ENCODE measurements at places on chromosomes 3 and 15.

DNA sequence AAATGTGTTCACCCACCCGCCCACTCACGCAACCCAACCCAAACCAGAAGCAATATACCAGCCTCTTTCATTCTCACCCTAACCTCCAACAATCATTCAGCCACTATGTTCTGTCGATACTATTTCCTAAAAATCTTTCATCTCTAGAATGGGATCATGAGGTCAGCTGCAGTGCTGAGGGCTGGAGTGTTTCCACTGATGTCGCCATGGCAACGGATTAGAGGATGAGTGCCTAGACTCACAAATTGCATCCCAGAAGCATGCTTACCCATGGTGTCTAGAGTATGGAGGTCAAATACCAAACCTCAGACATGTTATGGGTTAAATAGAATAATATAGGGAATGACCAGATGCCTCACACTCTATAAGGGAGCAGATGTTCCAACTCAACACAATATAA lies 138.5 kb downstream of the GABRB3 start:
- H3K4me3 ChIP-seq: no peak overlapping the region
- H3K36me3 ChIP-seq: no peaks in the 10 kb centered on the region
- H3K27ac ChIP-seq: no peak overlapping the region
- H3K4me1 ChIP-seq: peaks cover 18% of the 10 kb centered on the region
- peaks cover 18% of the 10 kb centered on the region for H3K27me3 ChIP-seq

DNA sequence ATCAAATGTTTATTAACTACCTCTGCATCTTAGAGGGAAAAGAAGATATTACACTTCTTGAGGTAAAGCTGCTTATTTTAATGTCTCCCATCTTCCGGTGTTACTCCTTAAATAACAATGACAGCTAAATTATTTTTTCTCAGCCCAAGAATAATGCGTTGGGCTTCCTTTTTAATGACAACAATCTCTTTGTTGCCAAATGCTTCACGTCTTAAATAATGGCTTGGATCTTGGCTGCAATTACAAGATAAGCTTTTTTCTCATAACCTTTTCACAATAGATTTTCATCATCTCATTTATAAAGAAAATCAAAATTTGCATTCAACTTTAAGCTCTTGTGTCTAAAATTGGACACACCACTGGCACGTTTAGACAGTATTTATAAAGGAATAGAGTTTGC lies 89.2 kb upstream of the COL8A1 start:
- peaks cover 3% of the 10 kb centered on the region for H3K4me1 ChIP-seq
- no peak overlapping the region for H3K4me3 ChIP-seq
- H3K27ac ChIP-seq: no peak overlapping the region
- no peaks in the 10 kb centered on the region for H3K36me3 ChIP-seq
- DNase-seq: no peak
- H3K27me3 ChIP-seq: peaks cover 1% of the 10 kb centered on the region

GRCh38 chr3:178291574-178292370 lies 244.5 kb upstream of the KCNMB2 start:
- no peaks in the 10 kb centered on the region for H3K27me3 ChIP-seq
- no peak overlapping the region for H3K4me3 ChIP-seq
- no peaks in the 10 kb centered on the region for H3K4me1 ChIP-seq
- no peak overlapping the region for H3K27ac ChIP-seq
- no peak for DNase-seq
- H3K36me3 ChIP-seq: peaks cover 2% of the 10 kb centered on the region

GRCh38 chr15:39698444-39699390 lies 83.9 kb downstream of the FSIP1 start:
- H3K36me3 ChIP-seq: no peaks in the 10 kb centered on the region
- DNase-seq: no peak
- no peak overlapping the region for H3K27ac ChIP-seq

DNA sequence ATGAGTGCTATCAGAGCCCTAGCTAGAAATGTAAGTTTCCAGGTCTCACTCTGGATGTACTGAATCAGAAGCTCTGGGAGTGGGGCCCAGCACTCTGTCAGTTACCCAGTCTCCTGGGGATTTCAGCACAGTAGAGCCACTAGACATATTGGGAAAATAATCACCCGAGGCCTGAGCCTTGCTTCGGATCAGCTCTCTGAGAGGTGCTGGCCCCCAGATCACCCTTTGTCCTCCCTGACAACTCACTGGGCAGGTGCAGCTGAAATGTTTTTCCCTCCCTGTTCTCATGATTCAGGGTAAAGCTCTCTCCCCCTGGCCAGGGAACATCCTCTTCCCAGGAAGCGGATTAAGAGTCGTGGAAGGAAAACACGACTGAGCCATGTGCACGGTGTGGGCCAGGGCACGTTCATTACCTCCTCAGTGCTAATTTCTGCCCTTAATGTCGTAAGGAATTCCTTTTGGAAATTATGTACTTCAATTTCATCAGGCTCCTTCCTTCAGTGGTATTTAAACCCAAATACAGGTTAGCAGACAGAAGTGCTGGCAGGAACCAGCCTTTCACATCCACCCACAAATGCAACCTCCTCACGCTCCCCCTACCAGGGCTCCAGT lies 296.7 kb upstream of the LYSMD4 start:
- H3K27me3 ChIP-seq: peaks cover 29% of the 10 kb centered on the region
- no peak overlapping the region for H3K27ac ChIP-seq

GRCh38 chr3:117011687-117012250 lies 302.2 kb downstream of the TUSC7 start:
- no peak for DNase-seq
- no peaks in the 10 kb centered on the region for H3K27me3 ChIP-seq
- H3K27ac ChIP-seq: no peak overlapping the region
- H3K4me3 ChIP-seq: no peak overlapping the region
- no peaks in the 10 kb centered on the region for H3K36me3 ChIP-seq

DNA sequence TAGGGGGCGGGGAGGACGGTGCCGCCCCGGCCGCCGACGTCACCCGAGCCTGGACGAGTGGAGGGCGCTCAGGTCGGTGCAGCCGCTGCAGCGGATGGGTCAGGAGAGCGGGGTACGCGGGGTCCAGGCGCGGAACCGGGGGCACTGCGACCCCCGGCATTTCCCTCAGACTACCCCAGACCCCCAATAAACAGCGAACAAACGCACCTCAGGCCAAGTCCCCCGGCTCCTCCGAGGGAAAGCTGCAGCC lies 78.9 kb downstream of the IQSEC1 start:
- no peak overlapping the region for H3K27ac ChIP-seq
- H3K27me3 ChIP-seq: peaks cover 11% of the 10 kb centered on the region
- peaks cover 4% of the 10 kb centered on the region for H3K4me1 ChIP-seq
- H3K36me3 ChIP-seq: no peaks in the 10 kb centered on the region
- peak overlapping the region; percentile 82 for H3K4me3 ChIP-seq
- DNase-seq: peak; percentile 28

DNA sequence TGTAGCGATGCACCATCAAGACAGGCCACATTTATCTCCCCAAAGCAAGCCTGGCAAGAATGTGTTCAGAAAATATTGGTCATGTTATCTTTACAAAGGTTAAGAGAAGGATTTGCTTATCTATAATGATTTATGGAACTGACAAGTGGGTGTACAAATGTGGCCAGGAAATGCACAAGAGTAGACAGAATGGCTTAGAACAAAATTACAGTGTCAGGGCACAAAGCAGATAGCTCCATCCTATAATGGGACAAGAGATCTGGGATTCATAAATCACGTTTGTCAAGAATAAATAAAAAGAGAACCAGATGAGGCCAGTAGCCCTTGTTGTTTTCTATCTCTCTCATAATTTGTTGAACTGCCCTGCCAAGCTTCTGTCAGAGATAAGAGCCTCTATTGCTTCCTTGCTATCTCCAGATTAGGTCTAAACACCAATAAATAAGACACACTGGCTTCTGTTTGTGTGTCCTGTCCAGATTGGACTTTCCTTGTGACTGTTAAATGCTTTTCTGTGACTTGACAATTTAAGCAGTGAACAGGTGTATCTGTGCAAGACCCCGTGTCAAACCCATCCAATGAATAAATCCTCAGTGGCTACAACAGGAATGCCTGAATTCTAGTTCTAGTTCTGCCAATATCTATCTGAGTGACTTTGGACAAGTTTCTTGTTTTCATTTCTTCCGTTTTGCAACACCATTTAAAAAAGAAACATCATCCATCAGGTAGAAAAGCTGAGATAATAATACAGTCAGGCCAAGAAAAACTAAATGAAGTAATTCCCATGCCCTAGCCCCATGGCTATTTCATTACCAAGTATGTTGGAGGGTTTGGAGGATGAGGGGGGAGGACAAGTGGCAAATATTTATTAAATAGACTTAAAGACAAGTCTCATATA lies 157.2 kb downstream of the DCLK3 start:
- H3K27me3 ChIP-seq: peaks cover 10% of the 10 kb centered on the region
- DNase-seq: no peak
- H3K36me3 ChIP-seq: no peaks in the 10 kb centered on the region
- H3K27ac ChIP-seq: peak overlapping the region; percentile 9
- H3K4me1 ChIP-seq: peaks cover 24% of the 10 kb centered on the region

DNA sequence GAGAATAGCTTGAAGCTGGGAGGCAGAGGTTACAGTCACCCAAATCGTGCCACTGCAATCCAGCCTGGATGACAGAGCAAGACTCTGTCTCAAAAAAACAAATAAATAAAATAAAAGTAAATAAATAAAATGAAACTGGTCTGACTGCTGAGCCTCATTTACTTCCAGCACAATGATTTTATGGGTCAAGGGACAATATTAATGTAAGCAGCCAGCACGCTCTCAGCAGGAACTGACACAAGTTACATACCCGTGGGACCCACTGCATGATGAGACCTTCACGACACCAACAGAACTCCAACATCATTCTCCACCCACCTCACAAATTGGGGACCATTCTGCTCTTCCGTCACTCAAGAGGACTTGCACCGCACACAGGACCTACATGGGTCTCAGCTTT lies 230.3 kb downstream of the MAGI1 start:
- H3K4me3 ChIP-seq: no peak overlapping the region
- peaks cover 28% of the 10 kb centered on the region for H3K36me3 ChIP-seq
- H3K4me1 ChIP-seq: peaks cover 26% of the 10 kb centered on the region
- no peak overlapping the region for H3K27ac ChIP-seq
- DNase-seq: no peak

- DNase-seq: no peak
- H3K4me1 ChIP-seq: peaks cover 6% of the 10 kb centered on the region
- H3K36me3 ChIP-seq: no peaks in the 10 kb centered on the region
- no peak overlapping the region for H3K4me3 ChIP-seq
Observed at GRCh38 chr3:45777111-45777745, 19.1 kb downstream of the SLC6A20 start.

DNA sequence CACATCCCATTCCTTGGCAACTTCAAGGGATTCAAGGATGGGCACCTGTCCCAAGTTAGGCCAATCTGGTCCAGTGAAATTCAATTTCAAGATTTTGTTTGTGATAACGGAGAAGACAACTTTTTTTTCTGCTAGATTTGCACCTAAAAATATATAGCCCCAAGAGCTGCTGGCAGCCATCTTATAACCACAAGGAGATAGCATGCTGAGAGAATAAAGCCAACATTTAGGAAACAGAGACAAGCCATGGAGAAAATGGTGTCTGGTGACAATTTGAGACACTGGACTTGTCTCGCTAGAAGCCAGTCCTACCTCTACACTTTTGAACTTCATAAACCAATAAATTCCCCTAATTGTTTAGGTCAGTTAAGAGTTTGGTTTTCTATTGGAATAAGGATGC lies 5.4 kb downstream of the PARL start:
- H3K27me3 ChIP-seq: no peaks in the 10 kb centered on the region
- H3K4me1 ChIP-seq: peaks cover 15% of the 10 kb centered on the region
- H3K27ac ChIP-seq: peak overlapping the region; percentile 45
- H3K4me3 ChIP-seq: no peak overlapping the region
- DNase-seq: no peak
- H3K36me3 ChIP-seq: peaks cover 4% of the 10 kb centered on the region

DNA sequence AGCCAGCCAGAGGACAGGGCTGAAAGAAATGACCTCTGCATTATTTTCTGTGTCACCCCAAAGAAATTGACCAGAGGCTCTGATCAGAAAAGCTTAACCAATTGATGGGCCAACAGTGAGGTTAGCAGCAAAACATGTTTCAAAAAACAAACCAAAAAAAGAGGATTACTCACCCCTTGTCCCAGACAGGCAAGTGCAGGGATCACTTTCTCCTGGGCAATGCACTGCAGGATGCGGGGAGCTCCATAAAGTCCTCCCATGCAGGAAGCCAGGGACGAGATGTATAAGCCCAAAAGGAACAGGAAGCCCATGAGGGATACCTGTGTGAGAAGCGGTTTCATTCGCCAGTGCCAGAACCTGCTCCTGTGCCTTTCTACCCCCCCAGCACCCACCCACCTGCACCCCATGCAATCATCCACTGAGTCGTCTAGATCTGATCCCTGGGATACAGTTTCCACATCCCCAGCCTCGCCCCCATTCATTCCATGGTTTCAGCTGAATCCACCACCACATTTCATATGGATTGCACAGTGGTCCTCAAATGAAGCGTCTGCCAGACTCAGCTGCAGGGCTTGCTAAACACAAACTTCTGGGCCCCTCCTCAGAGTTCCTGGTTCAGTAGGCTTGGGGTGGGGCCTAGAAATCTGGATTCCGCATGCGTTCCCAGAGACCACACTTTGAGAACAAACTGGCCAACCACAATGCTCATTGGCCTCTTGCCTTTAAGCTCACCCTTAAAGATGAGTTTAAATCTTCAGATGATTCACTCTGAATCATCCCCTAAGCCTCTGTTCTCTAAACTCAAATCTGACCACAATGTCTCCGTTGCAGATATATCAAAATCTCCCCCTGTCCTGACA lies 54.4 kb upstream of the HEG1 start:
- no peak overlapping the region for H3K4me3 ChIP-seq
- peaks cover under 1% of the 10 kb centered on the region for H3K36me3 ChIP-seq
- H3K4me1 ChIP-seq: no peaks in the 10 kb centered on the region
- no peak overlapping the region for H3K27ac ChIP-seq
- H3K27me3 ChIP-seq: no peaks in the 10 kb centered on the region

GRCh38 chr3:155449613-155450267 lies 156.3 kb upstream of the STRIT1 start:
- peaks cover 3% of the 10 kb centered on the region for H3K4me1 ChIP-seq
- H3K27me3 ChIP-seq: no peaks in the 10 kb centered on the region
- no peak for DNase-seq
- no peak overlapping the region for H3K27ac ChIP-seq
- H3K36me3 ChIP-seq: no peaks in the 10 kb centered on the region

DNA sequence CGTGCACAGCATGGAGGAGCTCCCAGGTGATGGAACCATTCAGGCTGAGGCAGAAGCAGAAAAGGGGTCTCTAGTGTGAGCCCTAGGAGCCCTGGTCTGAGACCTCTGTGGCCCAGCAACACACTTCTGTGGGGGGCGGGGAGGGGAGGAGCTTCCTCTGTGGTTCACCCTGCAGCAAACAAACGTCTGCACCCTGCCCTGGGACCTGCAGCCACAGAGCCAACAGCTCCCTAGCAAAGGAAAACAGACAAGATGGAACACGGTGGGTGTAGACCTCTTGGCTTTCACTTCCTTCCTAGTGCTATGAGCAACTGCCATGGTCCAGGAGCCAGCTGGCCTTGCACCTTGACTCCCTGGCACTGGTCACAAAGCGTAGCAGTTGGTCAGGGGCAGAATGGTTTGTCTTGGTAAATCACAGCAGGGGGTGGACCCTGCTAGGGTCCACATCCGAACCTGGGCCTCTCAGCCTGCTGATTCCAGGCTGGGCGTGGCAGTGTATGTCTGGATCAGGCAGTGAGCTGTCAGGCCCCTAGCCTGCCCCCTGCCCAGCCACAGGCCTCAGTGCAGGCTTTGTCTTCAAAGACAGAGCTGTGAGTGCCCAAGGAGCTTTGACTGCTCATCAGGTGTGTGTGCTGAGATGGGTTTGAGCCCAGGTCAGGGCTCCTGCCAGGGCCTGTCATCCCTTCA lies 6.7 kb downstream of the AMIGO3 start:
- H3K4me3 ChIP-seq: no peak overlapping the region
- DNase-seq: no peak
- peaks cover 1% of the 10 kb centered on the region for H3K36me3 ChIP-seq
- no peaks in the 10 kb centered on the region for H3K27me3 ChIP-seq

GRCh38 chr15:70853318-70853972 lies 512 bp downstream of the LARP6 start:
- H3K36me3 ChIP-seq: peaks cover 5% of the 10 kb centered on the region
- H3K27ac ChIP-seq: peak overlapping the region; percentile 93
- DNase-seq: peak; percentile 39

Data from progenitor cell of endocrine pancreas (in vitro differentiated cells).